ENCODE measurements at places on chromosomes 5 and 9.

DNA sequence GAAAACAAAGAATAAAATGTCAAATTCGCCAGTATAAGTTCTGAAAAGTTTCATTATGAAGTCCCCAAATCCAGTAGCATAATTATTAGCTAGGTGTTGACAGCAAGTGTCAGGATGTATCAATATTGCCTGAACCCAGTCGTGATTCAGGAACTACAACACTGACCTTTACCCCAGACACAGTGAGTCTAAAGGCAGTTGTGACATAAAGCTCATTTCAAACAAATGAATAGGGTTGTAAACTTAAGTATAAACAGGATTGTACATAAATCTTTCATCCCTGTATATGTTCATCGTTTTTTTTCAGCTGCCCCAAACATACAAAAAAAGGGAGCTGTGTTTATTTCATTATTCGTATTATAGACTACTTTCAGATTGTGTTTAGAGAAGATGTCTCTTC is 385.7 kb downstream of the PLK2 start:
- DNase-seq, result no peak

GRCh38 chr5:18091758-18092157 is 457.5 kb downstream of the TAF11L14 start:
- DNase-seq, result no peak

GRCh38 chr9:18568973-18569372 is 95.0 kb downstream of the ADAMTSL1 start:
- no peak for DNase-seq

- no peak for DNase-seq
Measured at GRCh38 chr9:13181652-13182051, 97.8 kb downstream of the MPDZ start.

- DNase-seq, result peak; percentile 75
Measured at GRCh38 chr9:94554078-94554438, 825 bp upstream of the PCAT7 start.

DNA sequence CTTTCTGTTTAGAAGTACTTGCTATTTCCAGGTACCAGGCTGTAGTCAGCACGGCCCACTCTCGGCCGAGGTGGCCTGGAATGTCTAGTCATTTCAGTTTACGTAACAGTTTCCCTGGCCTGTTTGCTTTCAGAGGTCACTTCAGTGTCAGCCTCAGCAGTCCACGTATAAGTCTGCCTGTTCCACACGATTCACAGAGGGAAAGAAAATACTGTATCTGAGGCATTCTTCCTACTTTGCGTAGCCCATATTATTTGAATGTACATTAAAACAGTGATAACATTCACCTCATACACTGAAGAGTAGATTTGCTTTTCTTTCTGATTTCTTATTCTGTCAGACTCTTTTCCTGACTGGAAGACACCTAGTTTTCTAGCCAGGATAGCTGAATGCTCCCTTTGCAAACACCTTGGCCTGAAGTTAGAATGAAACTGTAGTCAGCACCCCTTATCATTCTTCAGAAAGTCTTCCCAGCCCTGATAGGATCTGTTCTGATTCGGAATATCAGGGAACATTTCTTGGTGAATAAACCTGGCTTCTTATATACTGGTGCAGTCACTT is 140.9 kb downstream of the AOPEP start:
- peak; percentile 62 for DNase-seq

DNA sequence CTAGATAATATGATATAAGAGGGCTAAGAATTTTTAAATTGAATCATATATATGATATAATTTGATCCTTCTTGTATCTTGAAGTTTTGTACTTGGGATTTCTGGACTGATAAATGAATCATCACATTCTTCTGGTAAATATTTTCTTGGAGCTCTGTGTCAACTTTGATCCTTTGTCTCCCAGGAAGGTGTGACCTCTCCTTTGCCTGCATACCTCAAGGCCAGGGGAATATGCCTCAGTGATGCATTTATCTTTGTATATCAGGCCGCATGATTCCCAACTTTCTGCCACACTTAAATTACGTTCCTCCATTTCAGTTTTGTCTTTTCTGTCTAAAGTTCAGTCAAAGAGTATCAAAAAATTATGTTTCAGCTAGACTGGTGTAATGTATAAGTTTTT is 101.2 kb downstream of the NLN start:
- no peak for DNase-seq

GRCh38 chr5:140073296-140073695 is 30.2 kb upstream of the NRG2 start:
- no peak for DNase-seq

DNA sequence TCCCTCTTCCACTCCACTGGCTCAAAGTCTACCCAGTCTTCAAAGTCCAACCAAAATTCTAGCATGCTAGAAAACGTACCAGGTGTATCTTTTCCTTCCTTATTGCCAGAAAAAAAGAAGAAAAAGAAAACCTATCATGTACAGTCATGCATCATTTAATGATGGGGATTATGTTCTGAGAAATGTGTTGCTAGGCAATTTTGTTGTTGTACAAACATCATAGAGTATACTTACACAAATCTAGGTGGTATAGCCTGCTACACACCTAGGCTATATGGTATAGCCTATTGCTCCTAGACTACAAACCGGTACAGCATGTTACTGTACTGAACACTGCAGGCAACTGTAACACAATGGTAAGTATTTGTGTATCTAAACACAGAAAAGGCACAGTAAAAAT is 104.8 kb downstream of the SREK1 start:
- no peak for DNase-seq

DNA sequence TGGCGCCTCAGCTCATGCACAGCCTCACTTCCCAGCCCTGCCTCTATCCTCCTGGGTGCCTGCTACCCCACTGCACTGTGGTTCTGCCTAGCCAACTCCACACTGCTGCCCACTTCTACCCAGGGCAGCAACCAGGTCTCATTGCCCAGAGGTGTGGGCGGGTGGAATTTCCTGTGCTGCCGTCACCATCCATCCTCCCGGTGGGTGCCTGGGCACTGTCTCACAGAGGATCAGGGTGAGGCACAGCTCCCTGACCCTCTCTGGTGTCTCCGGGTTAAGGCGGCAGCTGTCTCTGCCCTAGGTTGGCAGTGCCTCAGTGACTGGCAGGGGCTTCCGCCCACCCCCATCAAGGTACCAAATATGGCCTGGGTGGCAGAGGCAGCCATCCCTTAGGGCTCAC is 4.3 kb upstream of the MTMR12 start:
- DNase-seq, result no peak

- DNase-seq, result no peak
Measured at GRCh38 chr5:161895514-161895913, 47.6 kb downstream of the GABRA1 start.

- DNase-seq, result no peak
Measured at GRCh38 chr5:93053825-93054224, 527.2 kb downstream of the NR2F1-AS1 start.

- DNase-seq, result no peak
Measured at GRCh38 chr5:60382716-60383115, 317.2 kb downstream of the DEPDC1B start.

DNA sequence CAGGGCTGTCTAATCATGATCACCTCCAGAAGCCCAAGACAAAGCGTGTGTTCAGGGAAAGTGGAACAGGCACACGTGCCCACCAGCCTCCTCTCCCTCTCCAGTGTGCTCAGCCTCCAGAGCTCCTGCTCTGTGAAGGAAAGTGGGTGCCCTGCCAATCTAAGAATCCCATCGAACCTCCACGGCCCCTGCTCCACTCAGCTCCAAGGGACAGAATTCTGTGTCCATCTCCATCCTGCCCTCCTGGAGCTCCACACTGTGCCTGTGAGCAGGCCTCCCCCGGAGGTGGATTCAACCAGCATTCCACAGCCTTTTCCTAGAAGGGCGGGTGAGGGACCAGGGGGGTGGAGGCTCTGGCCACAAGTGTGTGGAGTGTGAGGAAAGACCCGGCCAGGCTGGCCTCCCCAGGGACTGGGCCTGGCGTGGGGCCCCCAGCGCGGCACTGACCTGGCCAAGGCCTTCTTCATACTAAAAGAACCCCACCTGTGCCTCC is 6.0 kb downstream of the EEIG1 start:
- no peak for DNase-seq

DNA sequence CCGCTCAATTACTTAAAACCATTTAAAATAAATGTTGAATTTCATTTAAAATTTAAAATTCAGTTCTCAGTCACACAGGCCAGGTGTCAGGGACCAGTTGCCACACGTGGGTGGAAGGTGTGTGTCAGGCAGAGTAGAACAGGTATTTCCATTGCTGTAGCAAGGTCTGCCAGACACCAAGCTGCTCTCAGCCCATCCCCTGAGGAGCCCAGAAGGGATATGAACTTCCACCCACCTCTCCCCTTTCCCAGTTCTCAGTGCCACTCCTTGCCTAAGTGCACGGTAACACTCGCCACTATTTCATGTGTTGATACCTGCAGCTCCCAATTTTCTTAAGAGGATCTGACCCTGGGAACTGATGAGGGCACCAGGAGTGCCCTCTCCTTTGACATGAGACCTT is 12.7 kb downstream of the SYK start:
- DNase-seq, result no peak

DNA sequence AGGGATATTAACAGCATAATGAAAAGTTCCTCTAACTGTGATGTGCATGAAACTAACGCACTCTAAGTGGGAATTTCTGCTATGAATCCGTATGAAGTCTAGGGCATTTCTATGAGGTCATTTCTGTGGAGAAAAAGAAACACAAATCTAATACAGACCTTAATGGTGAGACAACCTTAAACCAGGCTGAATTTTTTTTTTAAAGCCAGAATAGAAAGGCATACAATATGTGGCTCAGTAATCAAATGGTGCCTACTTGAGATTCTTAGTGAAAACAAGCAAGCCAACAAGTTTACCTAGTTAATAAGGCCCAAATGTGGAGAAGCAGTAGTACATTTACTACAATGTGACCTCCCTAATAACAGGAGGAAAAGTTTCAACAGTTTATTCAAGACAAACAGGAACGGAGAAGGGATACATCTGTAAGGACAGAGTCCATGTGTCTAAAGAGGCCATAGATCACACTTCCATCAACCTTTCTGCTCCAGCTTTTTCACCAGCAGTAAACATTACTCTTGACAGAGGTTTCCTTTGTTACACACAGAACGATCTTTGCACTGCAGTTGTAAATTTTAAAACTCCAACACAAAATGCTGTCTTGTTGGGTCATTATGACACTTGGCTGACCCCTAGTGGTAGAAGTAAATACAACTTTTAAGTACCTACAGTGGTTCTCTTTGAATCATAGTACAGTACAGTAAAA is 26.2 kb downstream of the CARNMT1 start:
- no peak for DNase-seq

DNA sequence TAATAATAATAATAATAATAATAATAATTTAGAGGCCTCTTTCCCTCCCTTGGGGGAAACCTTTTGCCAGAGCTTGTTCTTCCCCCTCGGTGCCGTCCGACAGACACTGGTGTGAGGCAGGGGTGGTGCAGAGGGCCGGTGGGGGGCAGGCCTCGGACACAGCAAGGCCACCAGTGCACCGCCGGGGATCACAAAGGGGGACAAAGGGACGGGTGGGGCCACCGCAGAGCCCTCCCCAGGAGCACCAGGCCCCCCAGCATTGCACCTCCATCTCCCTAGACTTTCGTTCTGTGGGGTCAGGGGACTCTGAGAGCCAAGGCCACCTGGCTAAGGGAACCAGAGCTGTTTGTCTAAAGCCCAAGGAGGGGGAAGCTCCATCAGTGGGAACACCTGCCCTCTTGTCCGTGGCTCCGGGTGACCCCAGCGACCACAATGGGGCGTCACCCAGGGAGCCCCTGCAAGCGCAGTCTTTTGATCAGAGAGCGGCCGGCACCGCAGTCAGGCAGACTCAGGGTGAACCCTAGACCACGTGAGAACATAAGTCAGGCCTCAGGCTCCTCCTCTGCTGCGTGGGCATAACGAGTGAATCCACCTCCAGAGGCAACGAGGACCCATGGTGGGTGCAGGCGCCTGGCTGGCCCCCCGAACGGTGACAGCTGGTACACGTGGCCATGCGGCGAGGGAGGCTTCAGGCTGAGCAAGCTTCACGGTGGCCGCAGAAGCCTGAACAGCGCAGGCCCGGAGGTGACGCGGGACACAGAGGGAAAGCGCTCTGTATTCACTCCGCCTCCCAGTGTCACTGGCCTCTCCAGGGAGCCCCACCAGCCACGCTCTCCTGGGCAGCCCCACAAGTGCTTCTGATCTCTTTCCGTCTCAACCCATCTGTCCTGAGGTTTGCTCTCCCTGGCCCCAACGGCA is 12.0 kb upstream of the QSOX2 start:
- DNase-seq, result no peak

DNA sequence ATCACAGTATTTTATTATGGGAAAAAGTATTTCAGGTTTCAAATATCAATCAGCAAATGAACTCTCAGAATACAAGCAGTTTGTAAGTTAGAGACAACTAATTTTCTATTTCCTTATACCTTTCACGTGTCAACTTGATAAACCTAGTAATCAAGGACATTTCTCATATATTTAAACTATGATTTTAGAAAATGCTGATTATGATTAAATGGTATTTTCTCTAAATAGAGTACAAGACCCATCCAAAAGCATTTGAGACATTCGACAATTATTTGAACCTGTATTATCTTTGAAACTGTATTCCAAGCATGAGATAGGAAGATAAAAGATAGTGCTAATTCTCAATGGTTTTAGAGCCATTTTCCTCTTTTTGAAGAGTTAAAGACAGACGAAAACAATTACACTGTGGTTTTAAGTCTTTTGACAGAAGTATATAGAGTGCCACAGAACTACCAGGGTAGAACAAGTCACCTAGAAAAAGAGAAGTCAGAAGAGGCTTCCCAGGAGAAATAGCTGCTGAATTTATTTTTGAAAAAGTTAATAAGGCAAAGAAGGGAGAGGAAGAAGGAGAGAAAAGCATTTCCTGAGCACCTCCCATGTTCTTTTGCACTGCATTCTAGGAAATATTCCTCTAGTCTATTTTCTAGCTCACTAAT is 5.6 kb downstream of the MEIKIN start:
- no peak for DNase-seq

DNA sequence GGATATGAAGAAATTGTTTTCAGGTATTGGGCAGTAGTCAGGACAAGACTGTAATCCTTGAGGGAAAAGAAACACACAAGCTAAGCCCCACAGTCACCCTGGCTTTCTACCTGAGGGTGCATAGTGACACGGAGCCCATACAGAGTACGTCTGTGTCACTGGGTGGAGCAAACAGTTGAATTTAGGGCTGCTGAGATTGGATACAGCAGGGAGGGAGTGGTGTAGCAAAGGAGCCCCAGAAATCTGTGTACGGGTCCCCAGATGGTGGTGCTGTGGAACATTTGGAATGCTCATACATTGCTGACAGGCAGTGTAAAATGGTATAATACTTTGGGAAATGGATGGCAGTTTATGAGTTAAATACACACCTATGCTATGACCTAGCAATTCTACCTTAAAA is 5.1 kb downstream of the TRMT10B start:
- no peak for DNase-seq

DNA sequence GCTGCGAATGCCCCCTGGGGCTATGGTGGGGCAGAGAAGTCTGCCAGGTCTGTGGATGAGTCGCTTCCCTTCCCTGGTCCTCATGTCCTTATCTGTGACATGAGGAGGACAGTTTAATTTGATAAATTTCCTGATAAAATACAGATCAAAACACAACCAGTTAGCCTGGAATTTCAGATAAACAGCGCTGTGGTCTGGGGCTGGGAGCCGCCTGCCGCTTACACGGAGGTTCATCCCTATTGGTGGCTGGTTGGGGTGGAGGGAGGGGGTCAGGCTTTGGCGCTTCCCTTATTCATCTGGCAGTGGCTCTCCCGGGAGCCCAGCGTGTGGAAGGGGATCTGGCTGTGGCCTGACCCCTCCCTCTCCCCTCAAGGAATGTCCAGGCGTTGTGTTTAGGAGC is 17.9 kb downstream of the CRB2 start:
- DNase-seq, result no peak
